ENCODE measurements at places on chromosomes 13 and 19. TPM values are rescaled to one million over a fixed set of nuclear protein-coding genes. Genes with fewer than 3 reads are reported as not detected.

The WDR88 gene
- not detected for total RNA-seq

The NKPD1 gene
- 0.73 TPM for total RNA-seq

GRCh38 chr13:110138010-110138699 is 168.8 kb downstream of the COL4A1 start:
- DNase-seq = peak; percentile 74

GRCh38 chr13:28583651-28584091 is 75.3 kb upstream of the POMP start:
- DNase-seq = no peak

GRCh38 chr13:47426126-47426849 is 529.4 kb upstream of the HTR2A start:
- no peak for DNase-seq

DNA sequence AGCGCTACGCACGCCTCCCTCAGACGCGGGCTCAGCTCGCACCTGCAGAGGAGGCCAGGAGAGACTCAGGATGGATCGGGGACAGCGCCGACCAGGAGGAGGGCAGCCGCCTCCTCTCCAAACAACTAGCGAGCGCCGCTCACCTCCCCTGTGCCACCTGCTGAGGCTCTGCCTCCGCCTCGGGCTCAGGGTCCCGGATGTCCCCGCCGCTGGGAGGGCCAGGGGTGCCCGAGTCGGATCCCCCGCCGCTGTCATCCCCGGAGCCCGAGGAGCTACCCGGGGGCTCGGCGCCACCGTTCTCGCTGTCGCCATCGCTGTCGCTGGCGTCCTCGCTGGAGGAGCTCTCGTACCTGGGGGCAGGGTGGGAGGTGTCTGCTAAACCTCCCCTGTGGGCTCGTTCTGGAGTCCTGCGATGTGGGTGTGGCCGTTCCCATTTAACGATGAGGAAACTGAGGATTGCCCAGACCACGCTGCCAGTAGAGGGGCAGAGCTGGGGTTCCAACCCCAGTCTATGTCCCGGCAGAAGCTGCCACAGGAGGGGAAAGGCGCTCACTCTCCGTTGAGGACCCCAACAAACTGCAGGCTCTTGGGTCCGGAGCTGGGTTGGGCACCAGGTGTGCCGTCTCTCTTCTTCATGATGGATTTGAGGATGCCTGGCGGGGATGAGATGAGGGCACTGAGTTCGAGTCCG is 9.2 kb downstream of the KANK3 start:
- no peak for DNase-seq

The TUBA3C gene
- total RNA-seq = not detected

DNA sequence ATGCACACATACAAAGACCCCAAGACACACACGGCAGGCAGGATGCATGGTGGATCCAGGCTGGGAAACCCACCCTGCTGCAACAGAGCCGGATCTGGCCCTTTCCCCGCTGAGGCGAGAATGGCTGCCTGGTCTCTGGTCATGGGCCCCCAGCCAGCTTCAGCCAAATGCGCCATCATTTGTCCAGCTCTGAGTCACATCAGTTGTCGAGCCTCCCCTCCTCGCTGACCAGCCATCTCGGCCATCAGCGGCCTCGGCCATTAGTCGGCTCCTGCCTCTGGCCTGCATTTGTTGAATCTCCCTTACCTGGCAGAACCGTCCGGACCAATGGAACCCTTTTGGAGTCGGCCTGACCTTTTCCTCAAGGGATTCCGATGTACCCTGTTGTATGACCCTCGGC is 38.5 kb upstream of the POU2F2 start:
- DNase-seq = no peak

- no peak for DNase-seq
Measured at GRCh38 chr13:105894697-105895096, 640.8 kb downstream of the EFNB2 start.

The TPT1 gene
- 8,742 TPM for total RNA-seq

GRCh38 chr13:23723471-23723870 is 153.3 kb downstream of the TNFRSF19 start:
- no peak for DNase-seq

GRCh38 chr13:20983386-20983785 is 78.0 kb downstream of the LATS2 start:
- no peak for DNase-seq

GRCh38 chr19:35095667-35096368 is 19.8 kb upstream of the FXYD3 start:
- no peak for DNase-seq

DNA sequence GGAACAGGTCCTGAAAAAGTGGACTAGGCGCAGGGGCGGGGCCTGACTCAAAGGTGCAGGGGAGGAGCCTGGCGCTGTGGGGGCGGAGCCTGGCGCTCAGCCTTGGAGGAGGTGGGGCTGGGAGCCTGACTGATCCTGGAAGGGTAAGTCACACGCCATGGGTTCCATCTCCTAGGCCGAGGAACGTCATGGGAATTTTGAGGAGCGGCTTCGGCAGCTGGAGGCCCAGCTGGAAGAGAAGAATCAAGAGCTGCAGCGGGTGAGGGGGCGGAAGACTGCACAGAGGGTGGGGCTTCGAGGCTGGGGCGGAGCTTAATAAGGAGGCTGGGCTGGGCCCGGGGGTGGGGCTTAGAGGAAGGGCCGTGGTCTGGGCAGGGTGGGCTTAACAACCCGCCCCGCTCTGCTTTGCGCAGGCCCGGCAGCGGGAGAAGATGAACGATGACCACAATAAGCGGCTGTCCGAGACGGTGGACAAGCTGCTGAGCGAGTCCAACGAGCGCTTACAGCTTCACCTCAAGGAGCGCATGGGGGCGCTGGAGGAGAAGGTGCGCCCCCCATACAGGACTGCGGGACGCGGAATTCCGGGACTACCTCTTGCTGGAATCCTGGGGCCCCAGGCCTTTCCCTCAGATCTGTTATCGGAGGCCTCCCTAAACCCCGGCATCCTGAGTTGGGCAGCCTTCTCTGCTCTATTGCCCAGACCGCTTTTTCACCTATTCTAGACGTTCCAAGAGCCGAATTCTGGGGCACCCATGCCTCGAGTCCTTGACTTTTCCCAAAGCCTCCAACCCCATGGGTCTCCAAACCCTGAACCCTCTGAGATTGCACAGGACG is 14.5 kb downstream of the PPFIA3 start:
- no peak for DNase-seq

DNA sequence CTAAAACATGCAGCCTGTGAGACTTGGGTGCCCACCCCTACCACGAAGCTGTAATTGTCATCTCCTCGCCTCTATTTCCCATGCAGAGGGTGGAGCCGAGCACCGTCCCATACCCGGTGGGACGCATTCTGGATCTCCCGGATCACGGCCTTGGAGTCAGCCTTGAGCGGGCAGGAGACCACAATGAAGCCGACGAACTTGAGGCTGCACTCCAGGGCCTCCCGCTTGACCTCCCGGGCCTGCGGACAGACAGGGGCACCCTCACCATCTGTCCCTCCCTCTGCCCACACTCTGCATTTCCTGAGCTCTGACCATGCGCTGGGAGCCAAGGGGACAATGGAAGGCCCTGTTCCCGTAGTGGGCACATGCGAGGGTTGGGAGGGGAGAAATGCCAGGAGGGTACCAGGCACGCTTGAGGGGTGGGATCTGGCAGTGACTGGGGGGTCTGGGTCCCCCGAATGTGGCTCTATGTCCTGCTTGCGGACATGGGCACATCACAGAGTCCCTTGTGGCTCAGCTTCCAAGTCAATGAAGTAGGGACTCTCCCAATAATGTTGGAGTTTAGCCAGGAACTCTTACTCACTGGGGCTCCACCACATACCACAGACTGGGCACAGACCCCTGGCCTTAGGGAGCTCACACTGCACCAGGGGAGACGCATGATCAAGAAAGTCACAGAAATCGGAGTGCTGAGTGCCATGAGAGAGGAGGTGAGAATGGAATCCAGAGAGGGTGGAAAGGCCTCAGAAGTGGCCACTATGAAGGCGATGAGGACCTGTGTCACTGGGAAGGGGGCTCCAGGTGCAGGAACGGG is 9.2 kb upstream of the GMIP start:
- no peak for DNase-seq

GRCh38 chr19:4186087-4186993 is 3.9 kb downstream of the ANKRD24 start:
- DNase-seq = peak; percentile 75

- DNase-seq = no peak
Measured at GRCh38 chr13:44132710-44133109, 240.9 kb upstream of the SERP2 start.

DNA sequence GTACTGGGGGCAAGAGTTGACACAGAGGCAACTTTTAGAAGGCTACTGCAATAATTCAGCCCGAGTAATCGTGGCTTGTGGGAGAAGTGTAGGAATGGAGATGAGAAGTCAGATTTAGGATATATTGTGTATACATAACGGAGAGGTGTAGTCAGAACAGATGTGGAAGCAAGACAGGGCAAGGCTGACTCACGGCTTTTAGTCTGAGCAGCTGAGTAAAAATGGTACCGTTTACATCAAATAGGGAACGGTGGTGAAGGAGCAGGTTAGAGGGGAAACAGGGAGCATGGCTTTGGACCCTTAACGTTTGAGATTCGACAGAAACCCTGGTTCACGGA is 796 bp upstream of the LSM14A start:
- DNase-seq = no peak

GRCh38 chr19:33693678-33694077 is 71.9 kb downstream of the CHST8 start:
- DNase-seq = no peak

DNA sequence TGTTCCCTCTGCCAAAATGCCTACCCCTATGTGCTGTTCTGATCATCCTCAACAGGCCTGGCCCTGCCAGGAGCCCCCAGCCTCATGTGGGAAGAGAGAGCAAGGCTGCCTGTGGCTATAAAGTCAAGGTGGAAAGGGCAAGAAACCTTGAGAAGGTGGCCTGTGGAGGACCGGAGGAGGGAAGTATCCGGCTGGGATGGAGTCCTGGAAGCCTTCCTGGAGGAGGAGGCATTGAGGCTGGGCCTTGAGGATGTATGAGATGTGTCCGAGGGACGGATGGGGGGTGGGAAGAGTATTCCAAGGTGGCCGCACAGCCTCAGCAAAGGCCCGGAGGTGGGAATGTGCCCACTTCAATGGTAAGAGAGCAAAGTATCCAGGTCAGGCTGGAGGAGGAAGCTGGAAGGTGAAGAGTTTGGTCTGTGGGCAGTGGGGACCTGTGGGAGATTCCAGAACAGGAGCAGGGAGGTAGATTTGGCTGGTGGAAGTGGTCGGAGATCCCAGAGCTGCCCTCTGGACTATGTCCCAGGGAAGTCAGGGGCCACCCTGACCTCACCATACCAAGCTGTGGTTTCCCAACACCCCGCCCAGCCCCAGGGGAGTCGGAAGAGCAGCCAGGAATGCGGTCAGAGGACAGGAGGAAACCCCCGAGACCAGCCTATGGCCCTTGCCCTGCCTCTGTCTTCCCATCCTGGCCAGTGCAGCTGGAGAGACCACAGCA is 3.0 kb upstream of the PLIN4 start:
- no peak for DNase-seq

DNA sequence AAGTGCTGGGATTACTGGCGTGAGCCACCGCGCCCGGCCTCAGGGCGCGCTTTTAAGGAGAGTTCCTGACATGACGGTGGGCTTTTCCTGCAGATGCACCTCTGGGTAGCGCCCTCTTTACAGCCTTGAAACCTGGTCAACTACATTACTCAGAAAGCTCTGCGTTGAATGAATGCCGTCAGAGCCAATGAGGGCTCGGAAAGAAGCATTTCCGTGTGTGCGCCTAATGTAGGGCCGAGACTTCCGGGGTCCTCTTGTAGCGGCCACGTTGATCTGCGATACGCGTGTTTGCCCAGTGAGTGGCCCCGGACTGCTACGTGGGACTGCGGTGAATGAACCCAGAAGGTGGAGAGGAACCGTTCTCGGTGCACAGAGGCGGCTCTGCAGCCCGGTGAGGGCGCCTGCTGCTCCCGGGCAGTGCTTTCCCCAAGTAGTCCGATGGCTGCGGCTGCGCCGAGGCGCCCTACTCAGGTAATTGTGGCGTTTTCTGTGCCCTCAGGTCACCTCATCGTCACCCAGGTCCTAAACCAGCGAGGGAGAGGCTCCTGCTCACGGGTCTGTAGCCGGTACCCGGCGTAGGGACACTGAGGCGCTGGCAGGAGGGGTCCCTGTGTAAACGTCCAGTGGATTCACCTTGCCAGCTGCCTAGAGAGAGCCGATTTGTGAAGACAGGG is 4.9 kb upstream of the ZNF552 start:
- DNase-seq = peak; percentile 70

The CLEC4M gene
- not detected for total RNA-seq

- no peak for DNase-seq
Measured at GRCh38 chr13:75160984-75161383, 321.0 kb downstream of the TBC1D4 start.

The ZNF546 gene
- 2.4 TPM for total RNA-seq

The CRX gene
- not detected for total RNA-seq

DNA sequence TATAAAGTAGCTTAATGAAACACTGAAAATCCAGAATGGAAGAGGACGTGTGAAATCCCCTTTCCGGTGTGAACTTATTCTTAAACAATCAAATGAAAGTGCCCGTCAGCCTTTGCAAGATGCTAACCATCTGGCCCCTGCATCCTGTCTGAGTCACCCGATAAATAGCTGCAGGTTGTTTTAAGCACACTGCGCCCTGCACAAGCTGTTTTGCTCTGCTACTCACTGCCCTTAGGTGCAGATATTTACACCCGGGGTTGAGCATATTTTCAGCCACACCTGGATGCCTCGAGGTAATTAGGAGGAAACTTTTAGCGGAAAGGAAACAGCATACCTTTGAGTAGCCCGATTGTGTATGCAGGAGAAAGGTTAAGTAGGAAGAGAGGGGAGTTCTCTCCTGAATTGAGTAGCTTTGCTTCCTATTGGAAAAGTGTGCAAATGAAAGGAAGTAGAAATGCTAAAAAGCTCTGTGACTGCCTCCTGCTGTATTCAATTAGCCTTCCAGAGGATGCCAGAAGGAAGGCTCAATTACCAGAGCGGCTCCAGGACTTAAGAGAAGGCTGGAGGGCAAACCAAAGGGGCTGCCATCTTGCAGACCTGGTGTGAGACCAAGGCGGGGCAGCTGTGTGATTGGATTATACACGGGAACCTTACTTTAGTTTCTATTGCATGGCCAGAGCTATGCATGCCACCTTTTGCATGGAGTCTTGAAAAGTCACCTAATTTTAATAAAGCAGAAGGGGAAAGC is 42.5 kb downstream of the IRS2 start:
- DNase-seq = peak; percentile 29

- no peak for DNase-seq
Measured at GRCh38 chr19:10760273-10760944, 42.5 kb downstream of the DNM2 start.

GRCh38 chr19:52227196-52227940 is 37.5 kb downstream of the PPP2R1A start:
- no peak for DNase-seq

The CYP2A6 gene
- not detected for total RNA-seq

GRCh38 chr13:51704399-51705313 is 99.3 kb downstream of the DHRS12 start:
- no peak for DNase-seq

- DNase-seq = no peak
Measured at GRCh38 chr13:113739527-113740285, 19.3 kb upstream of the TMEM255B start.

Measured in CD4-positive, alpha-beta T cell (primary cell).